ENCODE measurements at places on chromosomes 1 and 21.

DNA sequence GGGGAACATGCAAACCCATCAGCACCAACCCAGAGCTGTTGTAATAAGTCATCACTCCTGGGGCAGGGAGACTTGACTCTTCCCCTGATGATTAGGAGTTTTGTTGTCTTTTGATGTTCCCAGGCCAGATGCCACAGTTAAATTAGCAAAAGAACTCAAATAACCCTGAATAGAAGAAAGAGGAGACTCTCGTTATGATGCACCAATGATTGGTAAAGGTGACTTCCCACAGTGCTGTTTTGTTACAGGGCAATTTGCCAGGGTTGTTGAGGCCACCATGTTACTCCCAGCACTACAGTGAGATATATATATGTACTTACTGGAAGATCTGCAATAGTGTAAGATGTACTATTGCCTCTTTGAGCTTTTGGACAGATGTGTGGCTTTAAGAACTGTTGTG lies 24.3 kb upstream of the RCAN1 start:
- DNase-seq, result no peak

- no peak for DNase-seq
Measured at GRCh38 chr1:151612501-151613281, 841 bp downstream of the SNX27 start.

- no peak for DNase-seq
Measured at GRCh38 chr1:25799352-25799934, 550 bp upstream of the SELENON start.

GRCh38 chr21:43921571-43921978 lies 56.6 kb downstream of the AGPAT3 start:
- no peak for DNase-seq

DNA sequence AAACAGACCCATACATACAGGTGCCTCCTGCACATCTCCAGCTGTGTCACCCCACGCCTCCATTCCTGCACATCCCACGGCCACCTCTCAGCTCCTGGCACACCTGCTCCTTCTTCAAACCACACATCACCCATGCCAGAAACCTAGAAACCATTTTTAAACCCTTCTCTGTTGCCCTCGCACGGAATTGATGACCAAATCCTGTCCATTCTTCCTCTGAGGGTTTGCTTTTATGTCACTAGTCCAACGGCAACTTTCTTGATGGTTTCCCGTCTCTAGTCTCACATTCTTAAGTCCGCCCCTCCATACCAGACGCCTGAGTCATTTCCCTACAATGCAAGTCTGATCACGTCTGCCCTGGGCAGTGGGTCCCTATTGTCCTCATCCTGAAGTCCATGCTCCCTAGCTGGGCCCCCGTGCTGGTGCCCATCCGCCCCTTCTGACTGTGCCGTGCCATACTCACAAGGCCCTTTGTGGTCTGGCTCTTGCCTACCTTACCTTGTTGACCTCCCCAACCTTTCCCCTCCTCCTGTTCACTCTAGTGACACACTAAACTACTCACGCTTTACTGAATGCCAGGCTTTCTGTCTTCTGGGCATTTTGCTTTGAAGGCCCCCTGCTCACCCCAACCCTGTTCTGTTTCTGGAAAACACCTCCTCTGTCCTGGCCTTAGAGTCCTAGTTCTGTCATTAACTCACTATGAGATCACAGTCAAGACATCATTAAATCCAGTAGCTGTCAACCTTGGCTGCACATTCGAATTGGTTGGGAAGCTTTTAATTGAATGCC lies 17.6 kb downstream of the SLC2A1 start:
- DNase-seq, result no peak

DNA sequence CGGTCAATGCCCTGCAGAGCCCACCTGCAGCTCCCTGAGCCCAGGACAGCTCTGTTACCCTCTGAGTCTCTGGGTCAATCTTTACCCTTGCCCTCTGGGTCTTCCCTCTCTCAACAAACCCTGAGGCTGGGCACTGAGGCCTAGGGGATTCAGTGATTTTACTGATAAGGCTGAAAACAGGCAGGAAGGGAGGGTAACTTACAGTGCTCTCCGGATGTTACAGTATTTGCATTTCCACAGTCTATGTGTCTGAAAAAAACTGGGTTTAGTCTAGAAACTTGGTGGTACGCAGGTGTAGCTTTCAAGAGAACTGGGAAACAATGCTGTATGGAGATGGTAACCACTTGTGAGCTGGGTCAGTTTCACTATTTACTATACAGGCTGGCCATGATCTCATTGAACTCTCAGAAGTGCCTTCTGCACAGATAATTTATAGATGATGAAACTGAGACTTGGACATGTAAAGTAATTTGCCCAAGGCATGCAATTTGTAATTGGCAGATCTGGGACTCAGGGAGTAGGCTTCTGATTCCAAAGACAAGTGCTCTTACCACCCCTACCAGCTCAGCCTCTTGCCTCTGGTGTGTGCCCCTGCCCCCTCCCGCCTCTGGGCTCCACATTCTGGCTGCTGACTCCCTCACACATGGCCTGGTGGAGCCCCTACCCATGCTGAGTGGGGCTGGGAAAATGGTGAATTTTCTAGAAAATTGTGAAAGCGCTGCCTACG lies 48.8 kb downstream of the TENT5C start:
- no peak for DNase-seq

GRCh38 chr1:62529227-62529626 lies 68.1 kb upstream of the ANGPTL3 start:
- no peak for DNase-seq

DNA sequence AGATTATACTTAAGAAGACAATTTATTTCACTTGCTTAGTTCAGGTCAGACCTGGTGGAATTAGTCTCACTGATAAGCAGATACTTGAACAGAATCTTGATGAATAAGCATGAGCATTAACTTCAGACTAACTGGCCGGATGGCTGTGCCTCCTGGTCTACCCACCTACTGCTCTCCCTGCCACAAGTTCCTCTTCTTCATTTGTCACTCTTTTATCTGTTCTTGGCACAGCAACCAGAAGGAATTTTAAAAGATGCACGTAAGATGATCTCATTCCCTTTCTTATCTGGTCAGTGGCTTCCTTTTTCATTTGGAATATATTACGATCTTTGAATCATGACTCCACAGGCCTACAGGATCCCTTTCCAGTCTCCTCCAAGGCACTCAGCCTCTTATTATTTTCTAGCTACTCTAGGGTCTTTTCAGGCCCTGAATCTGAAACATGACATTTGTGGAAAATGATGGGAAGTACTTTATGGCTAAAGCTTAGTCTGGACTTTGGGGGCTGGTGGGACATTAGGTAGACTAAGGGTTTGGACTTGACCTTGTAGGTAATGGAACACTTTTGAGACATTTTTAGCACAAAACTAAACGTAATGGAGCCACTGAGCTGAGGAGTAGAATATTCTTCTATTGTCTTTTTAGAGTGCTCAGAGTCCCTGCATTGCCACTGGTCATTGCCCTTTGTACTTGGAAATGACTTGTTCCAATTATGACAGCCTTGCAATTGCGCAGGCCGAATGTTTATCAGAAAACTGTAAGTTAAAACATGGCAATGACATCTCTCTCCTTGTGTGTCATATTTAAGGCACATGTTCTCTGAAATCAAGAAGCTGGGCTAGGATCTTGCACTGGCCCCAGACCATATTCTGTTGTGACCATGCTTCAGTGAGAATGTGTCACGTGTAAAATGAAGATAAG lies 16.0 kb downstream of the ST6GALNAC3 start:
- no peak for DNase-seq

DNA sequence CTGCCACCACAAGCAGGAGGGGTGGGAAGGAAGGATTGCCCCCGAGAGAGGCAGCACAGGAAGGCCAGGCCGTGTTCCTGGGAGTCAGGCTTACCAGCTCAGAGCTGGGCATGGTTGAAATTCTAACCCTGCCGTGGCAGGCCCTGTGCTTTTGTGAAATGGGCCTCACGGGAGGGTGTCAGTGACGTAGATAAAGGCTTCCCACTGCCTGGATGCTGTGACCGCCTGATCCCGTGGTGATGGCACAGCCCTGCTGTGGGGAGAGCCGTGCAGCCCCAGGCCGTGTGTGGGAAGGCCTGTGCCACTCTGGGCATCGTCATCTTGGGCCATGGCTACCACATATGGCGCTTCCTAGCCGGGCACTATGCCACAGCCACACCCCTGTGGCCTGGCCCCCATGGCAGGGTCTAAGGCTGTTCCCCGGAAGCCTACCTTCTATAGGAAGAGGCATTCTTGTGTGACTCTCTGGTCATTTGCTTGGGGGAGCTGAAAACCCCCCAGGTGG lies 161.3 kb downstream of the PCBP3 start:
- DNase-seq, result no peak

GRCh38 chr21:32348604-32349332 lies 44.0 kb downstream of the URB1 start:
- no peak for DNase-seq

- DNase-seq, result no peak
Measured at GRCh38 chr1:37808369-37809319, 636 bp upstream of the YRDC start.

GRCh38 chr1:15712168-15712567 lies 23.9 kb upstream of the SLC25A34 start:
- DNase-seq, result no peak

- no peak for DNase-seq
Measured at GRCh38 chr1:26170472-26170821, 739 bp downstream of the ZNF593 start.

GRCh38 chr1:81695741-81696140 lies 105.0 kb upstream of the ADGRL2 start:
- DNase-seq, result no peak

DNA sequence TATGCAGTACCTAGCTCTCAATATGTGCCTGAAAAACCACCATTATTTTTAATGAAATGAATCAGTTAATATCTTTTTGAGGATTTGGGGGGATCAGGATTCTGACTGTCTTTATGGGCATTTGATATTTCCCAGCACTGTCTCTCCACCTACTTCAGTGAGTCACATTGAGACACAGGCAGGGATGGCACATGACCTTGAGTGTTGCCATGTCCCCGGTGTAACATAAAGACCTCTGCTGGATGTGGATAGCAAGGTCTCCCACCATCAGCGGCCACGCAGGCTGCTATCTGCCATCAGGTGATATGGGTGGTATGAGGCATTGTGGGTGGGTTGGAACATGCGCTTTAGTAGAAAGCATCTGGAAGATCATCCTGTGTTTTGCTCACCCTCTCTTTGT lies 103.2 kb downstream of the RGL1 start:
- DNase-seq, result no peak
